CD4-positive, alpha-beta T cell treated with Interleukin-1 beta for 1 hour (primary cell): ENCODE measurements at places on chromosomes 5 and 9.

DNA sequence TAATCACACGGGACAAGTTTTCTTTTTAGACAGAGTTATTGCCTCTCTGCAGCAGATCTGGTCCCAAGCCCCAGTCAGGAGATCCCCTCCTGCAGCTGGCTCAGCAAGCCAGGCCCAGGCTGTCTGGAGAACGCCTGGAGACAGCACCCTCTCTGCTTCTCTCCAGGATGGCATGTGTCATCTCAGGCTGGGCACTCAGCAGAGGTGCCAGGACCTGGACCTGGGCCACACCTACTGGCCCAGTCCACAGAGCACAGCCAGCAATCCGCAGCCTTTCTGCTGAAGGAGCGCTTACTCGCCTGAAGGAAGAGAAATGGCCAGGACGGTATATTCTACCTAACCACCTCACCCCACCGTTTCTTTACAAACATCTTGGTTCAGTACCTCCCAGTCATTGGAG is 4.7 kb upstream of the TBC1D9B start:
- DNase-seq, result no peak

DNA sequence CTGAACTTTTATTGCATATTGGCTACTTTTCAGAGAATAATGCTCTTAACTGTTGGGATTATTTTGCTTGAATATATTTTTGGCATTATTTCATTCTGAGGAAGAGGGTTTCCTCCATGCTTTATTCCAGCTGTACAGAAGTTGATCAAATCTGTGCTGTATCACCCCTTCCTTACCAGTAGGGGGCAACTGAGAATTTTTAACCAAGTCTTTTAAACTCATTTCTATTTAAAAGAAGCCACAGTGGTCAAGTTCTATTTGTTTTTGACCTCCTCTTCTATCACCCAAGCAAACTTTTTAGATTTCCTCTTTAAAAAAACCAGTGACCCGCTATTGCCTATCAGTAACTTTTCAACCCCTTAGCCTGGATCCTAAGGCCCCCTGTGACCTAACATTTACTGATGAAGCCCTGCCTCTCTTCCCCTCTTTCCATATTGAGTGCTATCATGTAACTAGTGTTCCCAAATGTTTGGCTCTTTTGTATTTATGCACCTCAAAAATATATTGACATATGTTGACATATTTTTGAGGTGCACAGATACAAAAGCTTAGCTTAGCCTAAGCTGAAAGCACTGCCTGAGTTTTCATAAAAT is 80.6 kb downstream of the FBXO4 start:
- no peak for DNase-seq

GRCh38 chr9:89969881-89970639 is 365.2 kb downstream of the GADD45G start:
- no peak for DNase-seq

- no peak for DNase-seq
Measured at GRCh38 chr9:12862611-12863410, 88.0 kb downstream of the LURAP1L start.

GRCh38 chr9:81308404-81308803 is 380.9 kb downstream of the TLE1 start:
- DNase-seq, result no peak

DNA sequence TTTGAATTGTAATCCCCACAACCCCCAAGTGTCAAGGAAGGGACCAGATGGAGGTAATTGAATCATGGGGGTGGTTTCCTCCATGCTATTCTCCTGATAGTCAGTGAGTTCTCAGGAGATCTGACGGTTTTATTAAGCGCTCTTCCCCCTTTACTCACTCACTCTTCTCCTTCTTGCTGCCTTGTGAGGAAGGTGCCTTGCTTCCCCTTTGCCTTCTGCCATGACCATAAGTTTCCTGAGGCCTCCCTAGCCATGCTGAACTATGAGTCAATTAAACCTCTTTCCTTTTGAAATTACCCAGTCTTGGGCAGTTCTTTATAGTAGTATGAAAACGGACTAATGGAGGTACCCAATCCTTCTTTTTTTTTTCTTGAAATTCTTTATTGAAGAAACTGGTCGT is 2.2 kb upstream of the CEP120 start:
- no peak for DNase-seq

DNA sequence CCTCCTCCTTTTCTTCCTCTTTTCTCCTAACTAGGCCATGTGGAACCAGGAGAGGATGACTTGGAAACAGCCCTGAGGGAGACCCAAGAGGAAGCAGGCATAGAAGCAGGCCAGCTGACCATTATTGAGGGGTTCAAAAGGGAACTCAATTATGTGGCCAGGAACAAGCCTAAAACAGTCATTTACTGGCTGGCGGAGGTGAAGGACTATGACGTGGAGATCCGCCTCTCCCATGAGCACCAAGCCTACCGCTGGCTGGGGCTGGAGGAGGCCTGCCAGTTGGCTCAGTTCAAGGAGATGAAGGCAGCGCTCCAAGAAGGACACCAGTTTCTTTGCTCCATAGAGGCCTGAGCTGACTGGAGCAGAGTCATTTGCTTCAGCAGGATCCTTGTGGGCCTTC is 13.7 kb downstream of the NUDT2 start:
- no peak for DNase-seq

- DNase-seq, result no peak
Measured at GRCh38 chr5:158629591-158630312, 470.0 kb downstream of the EBF1 start.

GRCh38 chr5:32420506-32420905 is 24.0 kb downstream of the ZFR start:
- no peak for DNase-seq

DNA sequence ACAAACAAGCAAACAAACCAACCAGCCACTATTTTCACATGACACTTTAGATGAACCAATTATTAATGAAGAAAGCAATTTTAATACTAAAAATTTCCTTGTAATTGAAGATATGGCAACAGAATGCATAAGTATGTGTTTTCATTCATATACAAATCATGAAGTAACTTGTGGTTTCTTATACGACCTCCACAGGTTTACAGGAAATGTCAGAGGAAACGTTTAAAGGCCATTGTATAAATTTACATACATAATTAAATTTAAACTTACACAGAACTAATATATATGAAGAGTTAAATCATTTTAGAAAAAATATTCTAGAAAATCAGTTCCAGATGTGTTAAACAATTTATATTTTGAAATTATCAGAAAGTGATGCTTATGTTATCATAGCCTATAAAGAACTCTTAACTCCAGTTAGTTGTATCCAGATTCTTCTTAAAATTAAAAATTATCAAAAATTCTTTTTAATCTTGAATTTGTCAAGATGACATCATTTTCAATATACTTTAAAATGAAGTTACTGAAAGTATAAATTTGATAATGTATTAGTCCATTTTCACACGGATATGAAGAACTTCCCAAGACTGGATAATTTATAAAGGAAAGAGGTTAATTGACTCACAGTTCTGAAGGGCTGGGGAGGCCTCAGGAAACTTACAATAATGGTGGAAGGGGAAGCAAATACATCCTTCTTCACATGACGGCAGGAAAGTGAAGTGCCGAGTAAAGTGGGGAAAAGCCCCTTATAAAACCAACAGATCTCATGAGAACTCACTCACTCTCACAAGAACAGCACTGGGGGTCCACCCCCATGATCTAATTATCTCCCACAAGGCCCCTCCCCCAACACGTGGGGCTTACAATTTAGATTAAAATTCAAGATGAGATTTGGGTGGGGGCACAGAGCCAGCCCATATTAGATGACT is 192.0 kb downstream of the PIK3R1 start:
- DNase-seq, result no peak

DNA sequence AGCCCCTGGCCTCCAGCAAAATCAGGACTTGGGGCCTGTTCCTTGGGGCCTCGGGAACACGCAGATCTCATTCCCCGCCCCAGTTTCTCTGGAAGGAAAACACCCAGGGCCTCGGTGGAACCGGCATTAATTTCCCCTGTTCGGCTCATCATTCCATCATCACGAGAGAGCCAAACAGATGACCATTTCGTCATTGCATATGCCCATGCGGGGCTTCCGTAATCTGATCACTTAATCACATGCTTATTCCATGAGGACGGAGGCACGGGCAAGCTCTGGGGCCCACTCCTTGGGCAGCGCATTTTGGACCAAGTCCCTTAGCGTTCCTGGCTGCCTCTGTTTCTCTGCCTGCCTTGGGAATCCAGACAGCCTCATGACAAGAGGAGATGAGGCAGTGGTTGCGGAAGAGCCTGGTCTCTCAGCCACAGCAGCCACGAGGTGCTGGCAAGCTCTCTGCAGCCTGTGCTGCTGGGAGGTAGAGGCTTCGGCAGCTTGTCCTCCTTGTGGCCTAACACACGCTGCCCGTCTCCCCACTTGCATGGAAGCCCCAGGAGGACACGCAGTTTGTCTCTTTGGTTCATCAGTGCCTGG is 65.0 kb upstream of the IER5L start:
- DNase-seq, result no peak

DNA sequence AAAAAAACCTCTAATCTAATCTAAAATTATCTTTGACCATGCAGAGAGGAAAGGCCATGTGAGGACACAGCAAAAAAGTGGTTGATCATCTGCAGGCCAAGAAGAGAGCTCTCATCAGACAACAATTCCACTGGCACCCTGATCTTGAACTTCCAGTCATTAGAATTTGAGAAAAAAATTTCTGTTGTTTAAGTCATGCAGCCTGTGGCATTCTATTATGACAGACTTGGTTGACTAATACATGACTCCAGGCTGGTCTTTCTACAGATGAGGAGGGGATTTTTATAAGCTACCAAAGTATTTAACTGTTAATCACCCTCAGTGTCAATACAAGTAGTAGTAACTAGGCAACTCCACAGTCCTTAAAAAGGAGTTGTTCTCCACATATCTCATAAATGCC is 358.5 kb upstream of the RGMB start:
- no peak for DNase-seq

DNA sequence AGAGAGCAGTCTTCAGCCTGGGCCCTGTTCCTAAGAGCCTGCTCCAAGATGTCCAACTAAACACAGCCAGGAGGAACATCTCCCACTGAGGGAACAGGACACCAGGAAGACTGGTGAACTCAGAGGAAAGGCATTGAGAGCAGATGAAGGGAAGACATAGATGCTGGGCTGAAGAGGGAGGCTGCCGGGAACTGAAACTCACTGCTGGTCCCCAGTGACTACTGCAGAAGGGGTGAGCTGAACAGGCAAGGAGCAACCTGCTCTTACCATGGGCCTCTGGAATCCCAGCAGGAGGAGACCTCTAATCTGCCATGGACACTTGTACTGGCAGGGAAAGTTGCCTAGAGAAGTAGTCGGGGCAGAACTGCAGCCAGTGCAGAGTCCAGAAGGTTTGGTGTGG is 95.7 kb downstream of the TRPM3 start:
- no peak for DNase-seq

GRCh38 chr5:173888473-173889131 is 453 bp downstream of the CPEB4 start:
- DNase-seq, result no peak

- DNase-seq, result no peak
Measured at GRCh38 chr9:112559629-112560413, 73.2 kb downstream of the KIAA1958 start.

DNA sequence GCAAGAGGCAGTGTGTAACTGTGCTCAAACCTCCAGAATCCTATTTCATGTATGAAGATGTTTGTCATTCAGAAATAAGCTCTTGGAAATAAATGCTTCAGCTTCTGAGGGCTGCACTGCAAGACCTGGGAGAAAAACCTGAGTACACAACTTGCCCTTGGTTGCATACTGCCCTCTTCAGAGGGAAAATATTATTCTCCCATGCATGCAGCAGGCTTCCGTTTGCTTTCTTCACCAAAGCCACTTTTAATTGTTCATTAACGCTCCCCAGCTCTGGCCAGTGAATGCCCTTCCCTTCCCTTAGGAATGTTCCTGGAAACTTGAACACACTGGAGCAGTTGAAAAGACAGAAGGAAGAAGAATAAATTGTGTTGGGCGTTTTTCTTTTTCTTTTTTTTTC is 2.5 kb upstream of the WHRN start:
- DNase-seq, result peak; percentile 32

- DNase-seq, result no peak
Measured at GRCh38 chr5:43155394-43156096, 34.8 kb downstream of the ZNF131 start.

- DNase-seq, result no peak
Measured at GRCh38 chr5:132214491-132214890, 13.2 kb downstream of the P4HA2 start.

DNA sequence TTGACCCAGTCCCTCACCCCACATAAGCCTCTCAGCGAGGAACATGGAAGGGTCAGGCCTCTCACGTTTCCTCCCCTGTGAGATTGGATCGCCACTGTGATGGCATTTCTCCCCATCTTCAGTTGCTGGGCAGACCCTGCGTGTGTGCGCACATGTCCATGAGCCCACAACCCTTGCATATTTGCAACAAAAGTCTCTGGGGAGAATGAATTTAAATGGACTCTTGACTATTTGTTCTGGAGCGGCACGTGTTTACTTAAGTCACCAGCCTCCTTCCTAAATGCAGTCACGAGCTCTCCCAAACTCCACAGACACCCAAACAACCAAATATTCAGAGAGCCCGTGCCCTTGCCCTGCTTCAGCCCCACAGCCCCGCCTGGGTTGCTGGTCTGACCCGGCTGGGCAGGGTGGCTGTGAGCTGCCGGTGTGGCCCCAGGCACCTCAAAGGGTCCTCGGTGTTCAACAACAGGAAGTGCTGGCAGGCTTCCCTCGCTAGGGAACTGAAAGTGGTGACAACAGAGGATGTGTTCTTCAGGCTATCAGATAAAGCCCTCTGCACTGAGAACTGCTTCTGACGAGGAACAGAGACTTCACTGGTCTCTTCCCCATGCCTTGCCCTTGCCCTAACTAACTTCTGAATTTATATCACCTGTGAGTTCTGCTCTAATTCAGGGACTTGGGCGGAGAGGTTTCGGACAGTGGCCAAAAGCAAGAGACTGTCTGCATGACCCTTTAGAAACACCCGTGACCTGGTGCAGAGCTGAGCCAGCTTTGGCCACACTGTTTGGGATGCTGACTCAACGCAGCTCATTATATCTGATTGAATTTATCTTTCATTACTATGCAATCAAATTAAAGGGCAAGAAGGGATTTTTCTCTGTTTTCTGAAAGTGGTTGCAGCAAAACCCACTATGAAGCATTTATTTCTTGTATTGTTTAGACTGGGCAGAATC is 19.2 kb upstream of the CD180 start:
- peak; percentile 90 for DNase-seq

- DNase-seq, result no peak
Measured at GRCh38 chr5:162785673-162786072, 651.7 kb upstream of the CCNG1 start.

GRCh38 chr9:126684345-126684744 is 70.6 kb downstream of the LMX1B start:
- DNase-seq, result no peak
